GM03348 (cell line): ENCODE measurements at places on chromosomes 6 and 20.
A peak's percentile ranks its signal among the peaks of the same experiment; 100 is the strongest.

DNA sequence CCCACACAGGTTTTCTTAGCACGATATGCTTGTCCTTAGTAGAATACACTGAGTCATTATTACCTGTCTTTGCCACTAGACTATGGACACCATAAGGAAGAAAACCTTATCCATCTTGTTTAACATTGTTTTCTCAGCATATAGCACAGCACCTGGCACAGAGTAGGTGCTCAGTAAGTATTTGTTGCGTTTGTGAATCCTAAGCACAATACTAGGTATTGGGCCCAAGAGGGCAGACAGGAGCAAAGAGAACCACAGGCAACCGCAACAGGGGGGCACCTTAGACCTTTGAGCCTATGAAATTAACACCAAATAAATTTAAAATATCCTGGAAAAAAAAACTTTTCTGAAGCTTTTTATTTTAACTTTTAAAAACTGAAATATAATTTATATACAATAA lies 3.7 kb upstream of the NCOA6 start:
- no peak for DNase-seq

- DNase-seq: peak; percentile 32
These were observed 61.7 kb upstream of the EMILIN3 start for GRCh38 chr20:41428285-41428684.

DNA sequence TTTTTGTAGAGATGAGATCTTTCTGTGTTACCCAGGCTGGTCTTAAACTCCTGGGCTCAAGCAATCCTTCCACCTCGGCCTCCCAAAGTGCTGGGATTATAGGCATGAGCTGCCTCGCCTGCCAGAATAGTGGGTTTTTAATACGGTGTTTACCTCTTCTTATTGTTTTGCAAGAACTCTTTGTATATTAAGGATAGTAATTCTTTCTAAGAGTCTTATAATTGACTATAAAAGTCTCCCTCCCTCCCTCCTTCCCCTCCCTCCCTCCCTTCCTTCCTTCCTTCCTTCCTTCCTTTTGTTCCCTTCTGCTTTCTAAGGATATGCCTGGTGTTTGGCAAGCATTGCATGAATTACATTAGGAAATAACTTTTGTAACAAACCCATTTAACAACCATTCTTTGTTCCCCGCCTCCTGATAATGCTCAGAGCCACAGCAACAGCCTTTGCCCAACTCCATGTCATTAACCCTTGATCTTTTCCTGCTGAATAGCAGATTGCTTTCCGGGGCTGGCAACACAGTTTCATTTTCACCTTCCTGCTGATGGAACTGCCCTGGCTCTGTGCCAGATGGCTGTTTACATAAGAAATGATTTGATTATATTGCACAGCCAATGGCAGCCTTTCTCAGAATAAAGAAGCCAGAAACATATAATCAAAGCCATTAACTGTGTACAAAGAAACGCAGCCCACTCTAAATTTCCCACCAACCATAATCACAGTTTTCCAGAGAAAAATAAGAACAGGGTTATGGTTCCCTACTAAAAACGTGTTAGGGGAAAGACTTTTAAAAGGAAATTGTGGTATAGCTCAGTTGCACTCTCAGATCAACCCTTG lies 143.7 kb upstream of the PTPN1 start:
- DNase-seq: no peak

GRCh38 chr20:50762435-50763220 lies 31.2 kb downstream of the PARD6B start:
- DNase-seq: peak; percentile 51

DNA sequence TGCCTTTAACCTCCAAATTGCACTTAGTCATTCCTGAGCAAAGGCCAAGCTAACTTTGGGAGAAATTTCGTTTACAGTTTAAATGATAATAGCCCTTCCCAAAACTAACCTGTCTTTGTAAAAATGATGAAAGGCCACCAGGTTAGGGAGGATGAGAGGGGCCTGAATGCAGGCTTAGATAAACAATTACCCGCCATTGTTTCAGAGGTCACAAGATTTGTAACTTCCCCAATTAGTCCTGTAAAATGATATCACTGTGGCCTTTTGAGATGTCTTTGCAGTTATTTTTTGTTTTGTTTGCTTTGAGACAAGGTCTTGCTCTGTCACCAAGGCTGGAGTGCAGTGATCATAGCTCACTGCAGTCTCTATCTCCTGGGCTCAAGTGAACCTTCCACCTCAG lies 26.3 kb downstream of the GNL1 start:
- no peak for DNase-seq

GRCh38 chr6:147207351-147207750 lies 3.1 kb downstream of the STXBP5 start:
- DNase-seq: peak; percentile 8

DNA sequence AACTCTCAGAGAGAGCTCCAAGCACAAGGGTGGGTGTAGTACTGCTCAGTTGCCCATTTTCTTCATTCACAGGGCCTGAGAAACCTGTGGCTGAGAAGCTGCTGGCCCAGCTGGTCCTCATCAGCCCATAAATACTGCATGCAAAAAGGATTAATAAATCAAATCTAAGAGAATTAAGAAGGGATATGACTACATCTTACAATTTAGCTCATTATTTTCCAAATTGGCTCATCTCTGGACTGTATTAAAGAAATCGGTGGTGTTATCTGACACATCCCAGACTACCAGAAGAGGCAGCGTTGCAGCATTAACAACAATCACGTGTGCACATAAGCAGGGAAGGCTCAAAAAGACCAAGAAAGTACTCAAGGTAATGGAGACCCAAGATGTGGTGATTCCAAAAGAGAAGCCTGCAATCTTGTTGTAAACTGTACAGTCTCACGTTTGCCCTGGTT lies 90.7 kb downstream of the CD24 start:
- no peak for DNase-seq

DNA sequence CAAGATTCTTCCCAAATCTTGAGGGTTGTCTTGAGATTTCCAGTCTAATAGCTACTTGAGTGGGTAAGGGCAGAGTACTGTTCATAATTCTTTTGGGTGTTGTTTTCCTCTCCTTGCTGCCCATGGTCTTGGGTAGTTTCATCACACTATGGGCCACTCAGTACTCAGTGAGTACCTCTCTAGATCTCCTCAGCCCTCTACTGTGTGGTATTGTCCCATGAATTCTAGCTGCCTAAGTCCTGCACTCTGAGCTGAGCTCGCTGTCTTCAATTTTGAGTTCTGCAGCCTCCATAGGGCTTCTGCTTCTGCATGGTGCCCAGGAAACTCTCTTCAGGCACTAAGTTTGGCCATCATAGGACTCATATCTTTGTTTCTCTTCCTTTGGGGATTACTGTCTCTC lies 42.3 kb downstream of the ASXL1 start:
- DNase-seq: no peak

GRCh38 chr6:119195848-119196247 lies 117.4 kb upstream of the FAM184A start:
- no peak for DNase-seq

GRCh38 chr20:16007962-16008361 lies 565.3 kb downstream of the KIF16B start:
- no peak for DNase-seq

DNA sequence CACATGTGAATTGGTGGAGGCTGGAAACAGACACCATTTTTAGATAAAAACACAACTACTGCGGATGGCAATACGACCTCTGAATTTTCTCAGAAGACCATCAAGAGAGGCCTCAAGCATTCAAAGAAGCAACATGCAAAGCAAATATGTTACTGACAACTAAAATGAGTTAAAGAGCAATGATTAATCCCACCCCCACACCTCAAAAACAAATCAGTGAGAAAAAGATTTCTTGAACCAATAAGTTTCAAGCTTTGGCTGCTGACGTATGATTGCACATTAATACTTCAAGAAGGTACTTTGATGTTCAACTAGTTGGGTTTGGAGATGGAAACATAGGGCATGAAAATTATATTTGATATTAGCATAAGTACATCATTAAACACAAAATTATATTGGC lies 982 bp downstream of the MMUT start:
- DNase-seq: peak; percentile 12

DNA sequence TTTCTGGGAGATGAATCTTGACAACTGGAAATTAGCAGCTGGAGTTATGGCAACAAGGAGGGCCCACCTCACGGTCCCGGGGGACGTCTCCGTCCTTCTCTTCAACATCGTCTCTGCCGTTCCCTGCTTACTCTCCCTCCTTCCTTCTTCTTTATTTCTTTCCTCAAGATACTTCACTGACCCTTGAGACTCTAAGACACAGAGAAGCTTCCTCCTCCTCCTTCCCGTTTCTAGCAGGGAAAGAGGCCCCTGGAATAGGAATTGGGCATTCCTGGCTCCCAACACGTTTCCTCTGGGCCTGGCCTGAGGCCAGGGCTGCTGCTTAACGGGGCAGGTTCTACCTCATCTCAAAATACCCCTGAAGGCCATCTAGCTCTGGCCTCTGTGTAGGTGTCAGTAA lies 189.9 kb upstream of the GMDS start:
- DNase-seq: no peak

GRCh38 chr6:18506382-18507017 lies 119.3 kb downstream of the RNF144B start:
- no peak for DNase-seq

GRCh38 chr20:57323034-57323433 lies 6.6 kb upstream of the SPO11 start:
- DNase-seq: peak; percentile 58

GRCh38 chr6:47288267-47289090 lies 21.2 kb downstream of the TNFRSF21 start:
- DNase-seq: no peak

DNA sequence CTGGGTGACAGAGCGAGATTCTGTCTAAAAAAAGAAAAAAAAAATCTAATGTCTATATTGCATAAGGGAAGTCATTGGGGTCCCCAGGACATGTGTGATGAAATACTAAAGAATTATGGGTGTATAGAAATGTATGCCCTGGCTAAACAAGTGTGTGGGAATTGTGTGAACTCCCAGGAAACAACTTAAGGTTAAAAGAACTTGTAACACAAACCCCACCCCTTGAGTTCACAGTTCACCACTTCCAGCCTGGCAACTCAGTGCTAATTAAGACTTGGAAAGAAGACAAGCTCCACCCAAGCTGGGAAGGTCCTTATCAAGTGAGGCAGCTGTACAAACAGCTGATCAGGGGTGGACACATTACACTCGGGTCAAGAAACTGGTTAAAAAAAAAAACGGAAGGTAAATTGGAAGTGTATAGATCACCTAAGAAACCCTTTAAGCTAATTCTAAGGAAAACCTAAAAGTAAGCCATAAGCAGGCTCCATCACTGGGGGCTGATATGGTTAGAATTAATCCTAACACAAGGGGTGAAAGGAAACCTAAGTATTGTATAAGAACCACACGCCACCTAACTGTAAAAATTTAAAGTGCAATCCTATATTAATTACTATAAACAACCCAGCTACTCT lies 25.2 kb downstream of the HLA-A start:
- no peak for DNase-seq

- DNase-seq: peak; percentile 52
These were observed 216.2 kb downstream of the RFPL4B start for GRCh38 chr6:112563368-112563767.

DNA sequence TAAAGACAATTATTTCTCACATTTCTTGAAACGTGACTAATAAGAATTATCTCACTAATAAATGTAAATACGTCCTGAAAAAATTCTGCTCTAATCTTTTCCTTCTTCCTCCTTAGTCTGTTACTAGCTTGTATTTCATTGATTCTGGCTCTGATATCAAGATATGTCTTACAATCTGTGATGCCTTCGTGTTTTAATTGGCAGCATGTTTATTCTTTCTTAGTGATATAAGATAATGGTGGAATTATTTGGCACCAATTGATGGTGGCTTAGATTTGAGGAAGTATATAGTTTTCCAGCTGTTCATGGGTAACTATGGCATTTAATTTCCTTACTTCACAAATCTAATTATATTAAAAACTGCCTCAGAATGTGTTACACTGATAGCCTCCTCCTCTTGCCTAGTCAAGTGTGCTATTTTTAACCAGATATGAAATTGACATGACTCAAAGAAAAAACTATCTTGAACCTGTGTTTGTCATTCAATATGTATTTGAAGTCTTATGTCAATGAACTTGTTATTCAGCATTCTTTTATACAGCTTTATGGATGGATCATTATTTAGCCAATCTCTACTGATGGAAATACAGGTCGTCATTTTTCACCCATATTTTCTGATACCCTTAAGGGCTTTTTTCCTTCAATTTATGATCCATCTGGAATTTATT lies 5.3 kb downstream of the CCNC start:
- no peak for DNase-seq

DNA sequence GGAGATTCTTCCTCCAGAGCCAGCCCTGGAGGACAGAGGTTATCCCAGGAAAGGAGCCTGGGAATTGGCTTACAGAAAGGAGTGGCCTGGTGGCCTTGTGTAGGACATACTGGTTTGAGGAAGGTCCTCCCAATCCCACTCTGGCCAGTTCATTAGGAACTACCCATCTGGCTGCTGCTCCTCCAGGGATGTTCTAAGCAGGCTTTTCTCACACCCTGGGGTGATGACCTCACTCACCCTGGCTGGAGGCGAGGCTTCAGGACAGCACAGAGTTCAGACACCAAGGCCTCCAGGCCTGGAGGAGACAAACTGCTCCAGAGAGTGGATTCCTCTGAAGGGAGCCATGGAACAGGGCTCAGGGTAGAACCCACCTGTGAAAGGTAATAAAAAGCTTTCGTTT lies 8.9 kb downstream of the GNMT start:
- no peak for DNase-seq

GRCh38 chr6:149160943-149161342 lies 156.6 kb upstream of the TAB2 start:
- no peak for DNase-seq

- no peak for DNase-seq
These were observed 125.3 kb upstream of the SPACA1 start for GRCh38 chr6:87922196-87922946.

DNA sequence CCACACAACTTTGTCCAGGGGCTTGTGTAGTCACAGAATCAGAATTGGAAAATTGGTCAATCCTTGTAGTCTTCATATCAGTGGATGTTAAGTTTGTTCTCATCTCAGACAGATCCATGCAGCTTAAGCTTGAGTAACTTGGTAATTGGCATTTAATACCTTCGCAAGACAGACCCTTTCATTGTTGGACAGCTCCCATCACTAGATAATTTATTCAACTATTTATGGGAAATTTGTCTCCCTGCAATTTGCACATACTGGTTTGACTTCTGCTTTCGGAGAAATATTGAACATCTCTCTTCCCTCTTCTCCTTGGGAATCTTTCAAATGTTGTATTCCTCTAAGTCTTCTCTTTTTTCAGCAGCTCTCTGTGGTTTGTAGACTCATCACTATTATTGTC lies 17.1 kb downstream of the MEI4 start:
- DNase-seq: no peak

DNA sequence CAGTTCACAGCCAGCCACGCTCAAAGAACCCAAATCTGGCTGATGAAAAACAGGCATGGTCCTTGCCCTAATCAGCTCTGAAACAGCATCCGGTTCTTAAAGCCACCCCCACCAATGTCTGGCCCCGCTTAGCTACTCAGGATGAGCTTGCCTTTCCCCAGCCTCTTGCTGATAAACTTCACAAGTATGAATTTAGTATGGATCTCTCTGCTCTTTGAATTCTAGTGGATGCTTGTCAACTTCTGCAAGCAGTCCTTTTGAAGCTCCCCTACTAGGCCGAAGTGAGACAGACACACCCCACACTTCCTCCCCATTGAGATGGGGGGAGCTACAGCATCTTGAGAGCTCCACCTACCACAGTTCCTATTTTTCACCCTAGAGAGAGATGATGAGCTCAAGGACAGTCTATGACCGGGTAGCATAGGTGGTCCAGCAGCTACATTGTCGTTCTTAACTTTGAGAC lies 36.7 kb downstream of the EBF4 start:
- no peak for DNase-seq

GRCh38 chr20:61636531-61637116 lies 384.6 kb downstream of the CDH4 start:
- no peak for DNase-seq
